ENCODE measurements at places on chromosomes 12 and 14. TPM values are rescaled to one million over a fixed set of nuclear protein-coding genes. Genes with fewer than 3 reads are reported as not detected.
A peak's percentile ranks its signal among the peaks of the same experiment; 100 is the strongest.

Gene ZDHHC22
- polyA plus RNA-seq = not detected

Gene FAR2
- 3.6 TPM for polyA plus RNA-seq

Gene SPX
- 0.24 TPM for polyA plus RNA-seq

DNA sequence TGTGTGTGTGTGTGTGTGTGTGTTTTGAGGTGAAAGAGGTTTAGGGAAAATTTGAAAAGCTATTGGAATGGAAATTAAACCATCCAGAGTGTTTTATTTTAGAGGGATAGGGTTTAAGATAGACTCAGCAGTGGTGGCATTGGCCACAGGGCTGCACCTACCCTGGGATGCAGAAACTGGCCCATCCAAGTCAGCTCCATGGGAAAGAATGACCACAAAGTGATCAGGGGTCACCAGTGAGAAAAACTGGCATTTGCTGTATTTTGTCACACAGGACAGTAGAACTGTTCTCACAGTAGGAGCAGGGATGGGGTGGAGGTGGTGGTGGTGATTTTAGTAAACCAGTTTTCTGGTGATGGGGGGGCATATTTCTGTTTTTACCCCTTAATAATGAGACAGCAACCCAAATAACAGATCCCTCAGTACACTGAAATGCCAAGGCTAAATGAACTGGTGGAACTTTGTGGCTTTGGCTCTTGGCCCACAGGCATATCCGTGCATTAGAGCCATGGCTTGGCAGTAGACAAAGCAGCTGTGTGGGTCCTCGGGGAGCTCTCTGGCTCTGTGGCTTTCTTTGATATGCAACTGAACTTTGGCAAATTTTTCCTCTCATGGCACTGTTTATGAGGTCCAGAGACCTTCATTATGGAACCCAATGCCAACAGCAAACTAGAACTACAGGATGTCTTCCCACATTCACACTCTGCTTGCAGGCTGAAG, 348.3 kb downstream of the ZFP36L1 start:
- DNase-seq = peak; percentile 59

- DNase-seq = no peak
Observed at GRCh38 chr14:40983604-40984003, 623.1 kb upstream of the LRFN5 start.

GRCh38 chr12:113837084-113837483, 129.0 kb downstream of the RBM19 start:
- peak; percentile 42 for DNase-seq

GRCh38 chr14:64800000-64800399, 79.7 kb downstream of the SPTB start:
- peak; percentile 72 for DNase-seq

- DNase-seq = peak; percentile 62
Observed at GRCh38 chr12:54306925-54307741, 6.3 kb upstream of the NFE2 start.

- no peak for DNase-seq
Observed at GRCh38 chr12:30701056-30701455, 5.4 kb upstream of the IPO8 start.

DNA sequence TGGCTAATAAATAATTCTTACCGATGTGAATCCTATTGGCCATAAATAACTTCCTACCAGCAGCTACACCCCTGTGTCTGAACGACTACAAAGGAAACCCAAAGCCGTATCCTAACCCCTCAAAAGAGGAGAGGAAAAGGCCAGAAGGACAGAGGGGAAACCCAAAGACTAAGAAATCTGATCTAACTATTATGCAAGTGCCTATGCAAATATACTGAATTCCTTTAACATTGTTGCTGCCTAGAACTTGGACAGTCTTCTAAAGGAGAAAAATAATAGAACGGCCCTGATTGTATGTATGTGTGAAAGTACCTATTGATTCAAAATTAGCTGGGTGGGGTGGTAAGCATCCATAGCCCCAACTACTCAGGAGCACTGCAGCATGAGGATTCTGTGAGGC, 997 bp downstream of the PLEKHG7 start:
- DNase-seq = no peak

GRCh38 chr12:58171914-58172313, 230.5 kb downstream of the ATP23 start:
- DNase-seq = peak; percentile 15

GRCh38 chr12:123057513-123058265, 77.2 kb downstream of the ARL6IP4 start:
- no peak for DNase-seq

DNA sequence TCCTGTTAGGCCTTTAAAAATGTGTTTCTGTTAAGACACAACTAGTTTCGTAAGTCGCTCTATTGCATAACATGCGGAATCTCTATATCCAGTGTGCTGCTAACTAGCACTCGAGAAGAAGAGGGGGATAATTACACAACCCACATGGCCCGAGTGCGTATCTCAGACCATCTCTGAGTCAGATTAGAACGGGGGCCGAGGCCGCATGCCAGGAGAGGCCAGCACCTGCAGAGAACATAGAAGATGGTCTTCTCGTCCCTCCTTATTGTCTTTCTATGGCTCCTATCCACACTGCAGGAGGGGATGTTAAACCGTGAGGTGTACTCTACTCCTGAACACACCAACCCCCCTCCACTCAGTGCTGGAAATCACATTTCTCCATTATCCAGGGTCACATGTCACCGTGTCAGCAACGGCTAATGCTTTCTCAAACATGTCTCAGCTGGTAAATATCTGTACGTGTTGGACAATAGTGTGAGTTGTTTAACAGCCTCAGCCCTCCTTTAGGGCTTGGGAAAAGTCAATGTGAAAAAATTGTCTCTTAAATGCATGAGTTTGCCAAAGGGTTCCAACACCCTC, 56.3 kb downstream of the CCDC88C start:
- no peak for DNase-seq

GRCh38 chr12:64452559-64453329, 824 bp downstream of the TBK1 start:
- peak; percentile 94 for DNase-seq

DNA sequence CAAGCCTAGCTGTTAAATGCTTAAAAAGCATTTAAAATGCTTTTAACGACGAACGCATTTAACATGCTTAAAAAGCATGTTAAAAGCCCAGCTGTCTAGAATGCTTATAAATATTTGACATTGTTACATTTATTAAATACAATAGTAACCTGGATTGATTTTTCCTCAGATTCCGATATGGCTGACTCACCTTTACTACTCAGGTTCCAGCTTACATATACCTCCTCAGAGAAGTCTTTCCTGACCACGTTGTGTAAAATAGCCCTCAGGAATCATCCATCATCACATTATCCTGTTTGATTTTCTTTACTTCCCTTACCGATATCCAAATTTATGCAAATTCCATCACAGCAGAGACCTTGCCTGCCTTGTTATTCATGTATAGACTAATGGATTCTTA, 51.4 kb downstream of the SLC41A2 start:
- DNase-seq = no peak

GRCh38 chr12:130632642-130633041, 83.5 kb downstream of the RIMBP2 start:
- no peak for DNase-seq

- peak; percentile 96 for DNase-seq
Observed at GRCh38 chr14:73452341-73453186, 5.8 kb downstream of the NUMB start.

GRCh38 chr12:95218150-95219133, 835 bp downstream of the VEZT start:
- peak; percentile 86 for DNase-seq

- DNase-seq = no peak
Observed at GRCh38 chr12:46858368-46858767, 32.6 kb upstream of the SLC38A4 start.

GRCh38 chr14:77313371-77313770, 7.3 kb downstream of the POMT2 start:
- no peak for DNase-seq

DNA sequence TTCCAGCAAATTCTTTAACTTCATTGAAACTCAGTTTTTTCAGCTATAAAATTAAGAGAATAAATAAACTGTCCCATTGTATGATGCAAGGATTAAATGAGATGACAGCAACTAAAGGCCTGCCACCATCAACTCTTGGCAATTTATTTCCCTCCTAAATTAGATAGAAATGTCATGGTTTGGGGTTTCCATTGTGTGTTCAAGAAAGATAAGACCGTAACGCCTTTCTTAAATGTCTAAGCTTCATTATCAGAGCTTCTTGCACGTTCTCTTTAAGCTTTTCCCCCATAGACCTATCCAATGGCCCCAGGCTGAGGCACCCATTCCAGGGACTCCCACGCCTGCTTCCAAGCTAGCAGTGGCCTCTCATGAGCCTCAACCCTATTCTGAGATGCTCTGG, 281.9 kb downstream of the CACNA1C start:
- no peak for DNase-seq

DNA sequence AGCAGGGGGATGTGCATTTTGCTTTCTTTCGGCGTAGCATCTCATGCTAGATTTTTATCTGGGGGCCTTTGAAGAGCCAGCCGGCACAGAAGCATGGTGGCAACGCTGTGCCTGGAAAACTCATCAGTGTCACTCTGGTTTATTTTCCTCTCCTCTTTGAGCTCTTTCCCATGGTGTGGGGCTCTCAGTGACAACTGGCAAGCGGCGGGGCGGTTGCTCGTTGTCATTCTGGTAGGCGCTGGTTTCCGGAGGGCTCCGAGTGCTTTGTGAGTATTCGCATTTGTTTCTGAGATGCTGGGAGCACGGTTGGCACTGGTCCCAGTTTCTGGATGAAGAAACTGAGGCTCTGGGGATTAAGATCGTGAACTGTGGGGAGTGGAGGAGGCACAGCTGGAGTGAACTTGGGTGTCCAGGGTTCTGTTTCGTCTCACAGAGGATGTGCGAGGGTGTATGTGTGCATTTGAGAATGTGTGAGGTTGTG, 23.3 kb downstream of the TPCN1 start:
- no peak for DNase-seq

DNA sequence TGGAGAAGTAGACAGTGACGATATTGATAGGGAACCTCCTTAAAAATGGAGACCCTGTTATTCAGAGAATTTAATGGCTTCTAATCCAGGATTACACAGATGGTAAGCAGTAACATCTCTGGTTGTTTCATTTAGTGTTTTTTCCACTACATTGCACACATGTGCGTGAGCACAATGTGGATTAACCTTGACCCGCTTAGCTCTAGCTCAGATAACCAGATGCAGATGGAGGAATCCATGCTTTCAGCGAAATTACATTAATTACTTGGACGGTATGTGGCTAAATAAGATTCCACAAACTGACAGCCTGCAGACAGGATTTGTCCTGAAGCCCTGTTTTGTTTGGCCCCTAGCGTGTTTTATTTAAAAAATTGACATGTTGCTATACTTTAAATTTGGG, 378.4 kb downstream of the CCDC91 start:
- peak; percentile 37 for DNase-seq

- no peak for DNase-seq
Observed at GRCh38 chr12:1503281-1503711, 91.1 kb downstream of the FBXL14 start.

DNA sequence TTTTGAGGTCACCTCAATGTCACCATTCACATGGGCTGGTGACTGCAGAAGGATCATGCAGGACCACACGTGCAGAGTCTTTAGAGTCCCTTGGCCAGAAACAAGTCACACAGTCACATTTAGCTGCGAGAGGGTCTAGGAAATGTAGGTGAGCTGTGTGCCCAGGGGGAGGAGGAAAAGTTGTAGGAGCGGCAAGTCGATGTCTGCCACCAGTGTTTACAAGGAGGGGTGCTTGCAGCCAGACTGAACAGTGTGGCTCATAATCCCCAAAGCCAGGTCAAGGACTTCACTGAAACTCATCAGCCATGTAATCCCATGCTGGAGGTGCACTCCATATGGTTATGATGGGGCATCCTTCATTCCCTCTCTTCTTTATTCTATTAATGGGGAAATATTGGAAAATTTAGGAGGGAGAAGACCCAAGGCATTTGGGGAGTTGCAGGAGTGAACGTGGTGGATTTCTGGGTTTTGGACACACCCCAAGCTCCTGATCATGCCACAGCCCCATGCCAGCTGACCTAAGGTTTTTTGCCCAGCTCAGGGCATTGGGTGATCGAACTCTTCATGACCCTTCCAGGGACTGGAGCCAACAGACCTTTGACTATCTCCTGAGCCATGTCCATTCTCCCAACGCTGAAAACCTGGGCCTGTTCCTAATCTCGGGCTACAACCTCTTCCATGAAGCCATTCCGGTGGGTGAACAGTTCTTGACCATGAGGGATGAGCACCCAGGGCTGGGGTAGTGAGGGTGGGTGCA, 7.2 kb downstream of the DAO start:
- DNase-seq = no peak

GRCh38 chr12:132761921-132762583, 420 bp upstream of the ANKLE2 start:
- DNase-seq = peak; percentile 98

- DNase-seq = peak; percentile 72
Observed at GRCh38 chr12:75526655-75527511, 15.5 kb upstream of the KRR1 start.

GRCh38 chr14:72758420-72758819, 135.5 kb downstream of the DPF3 start:
- DNase-seq = no peak

Data from GM23248 (cell line).